CD4-positive, alpha-beta T cell treated with Interferon gamma for 1 hour (primary cell): ENCODE measurements at places on chromosomes 5 and 9.
A peak's percentile ranks its signal among the peaks of the same experiment; 100 is the strongest.

- DNase-seq, result no peak
Observed at GRCh38 chr5:139407517-139407916, 3.6 kb upstream of the SPATA24 start.

GRCh38 chr9:92550765-92551164 lies 15.0 kb upstream of the ECM2 start:
- no peak for DNase-seq

GRCh38 chr5:169176709-169177694 lies 123.9 kb downstream of the SLIT3 start:
- DNase-seq, result no peak

DNA sequence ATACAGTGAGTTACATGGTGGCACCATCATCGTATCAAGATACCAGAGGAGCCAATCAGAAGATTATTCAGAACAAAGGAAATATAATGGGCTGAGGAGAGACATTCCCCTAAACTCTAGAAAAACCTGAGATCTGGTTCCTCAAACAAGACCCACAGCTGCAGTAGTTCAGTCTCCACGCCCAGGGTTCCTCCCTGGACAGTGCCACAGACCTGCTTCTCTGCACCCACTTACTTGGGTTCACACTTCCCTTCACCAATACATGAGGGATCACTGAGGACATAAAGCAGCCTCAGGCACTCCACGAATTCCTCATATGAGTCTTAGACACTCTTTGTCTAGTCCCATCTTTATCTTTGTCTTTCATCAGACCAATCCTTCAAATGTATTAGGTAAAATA lies 101.7 kb downstream of the APTX start:
- no peak for DNase-seq

DNA sequence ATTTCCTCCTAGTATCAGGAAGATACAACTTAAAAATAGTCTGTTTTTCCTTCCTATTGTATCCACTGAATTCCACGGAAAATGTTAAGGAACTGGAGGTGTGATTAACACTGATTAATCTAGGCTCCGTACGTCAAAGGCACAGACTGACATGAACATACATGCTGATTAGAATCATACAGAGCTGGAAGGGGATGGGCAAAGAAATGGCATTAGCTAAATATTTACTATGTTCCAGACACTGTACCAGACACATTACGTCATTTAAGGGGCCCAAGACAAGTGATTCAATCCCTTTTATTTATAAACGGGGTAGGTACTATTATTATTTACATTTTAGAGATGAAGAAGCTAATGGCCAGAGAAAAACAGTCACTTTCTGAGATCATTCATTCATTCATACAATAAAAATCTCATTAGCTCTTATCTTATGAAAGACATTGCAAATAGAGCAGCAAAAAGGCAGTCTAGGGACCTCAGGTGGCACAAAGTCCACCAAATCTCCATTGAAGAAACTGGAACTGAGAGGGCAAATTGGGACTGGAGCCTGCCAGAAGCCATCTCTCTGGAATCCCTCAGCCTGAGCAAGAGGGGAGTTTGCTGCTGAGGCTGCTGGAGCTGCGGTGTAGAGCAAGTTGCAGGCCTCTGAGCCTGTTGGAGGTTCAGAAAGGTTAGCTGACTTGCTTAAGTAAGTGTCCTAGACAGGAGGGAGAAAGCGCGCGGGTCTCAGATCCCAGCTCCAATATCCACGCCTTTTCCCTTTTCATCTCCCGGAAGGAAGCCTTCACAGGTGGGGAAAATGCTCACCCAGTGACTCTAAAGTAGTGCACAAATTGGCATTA lies 1.6 kb upstream of the TGFBR1 start:
- DNase-seq, result no peak

GRCh38 chr5:151571270-151572173 lies 19.6 kb downstream of the FAT2 start:
- no peak for DNase-seq

DNA sequence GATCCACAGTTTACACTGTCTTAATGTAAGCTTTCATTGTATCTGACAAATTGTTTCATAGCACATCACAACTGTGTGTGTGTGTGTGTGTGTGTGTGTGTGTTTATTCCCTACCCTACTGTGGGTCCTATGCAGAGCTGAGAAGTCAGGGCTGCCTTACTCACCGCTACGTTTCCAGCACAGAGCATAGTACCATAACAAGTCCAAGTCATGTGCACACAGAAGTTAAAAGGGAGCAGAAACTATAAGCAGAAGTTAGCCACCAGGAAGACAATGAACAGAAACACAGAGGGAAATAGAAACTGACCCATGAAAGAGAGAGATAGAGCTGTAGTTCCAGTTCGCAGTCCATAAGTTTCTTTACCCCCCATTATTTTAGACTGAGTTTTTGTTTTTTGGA lies 38.2 kb upstream of the DMXL1 start:
- DNase-seq, result peak; percentile 5

- DNase-seq, result no peak
Observed at GRCh38 chr5:134458234-134459009, 46.7 kb upstream of the CDKN2AIPNL start.

GRCh38 chr5:36152324-36153297 lies 700 bp downstream of the SKP2 start:
- no peak for DNase-seq

- DNase-seq, result no peak
Observed at GRCh38 chr9:107312376-107313050, 29.4 kb downstream of the RAD23B start.

DNA sequence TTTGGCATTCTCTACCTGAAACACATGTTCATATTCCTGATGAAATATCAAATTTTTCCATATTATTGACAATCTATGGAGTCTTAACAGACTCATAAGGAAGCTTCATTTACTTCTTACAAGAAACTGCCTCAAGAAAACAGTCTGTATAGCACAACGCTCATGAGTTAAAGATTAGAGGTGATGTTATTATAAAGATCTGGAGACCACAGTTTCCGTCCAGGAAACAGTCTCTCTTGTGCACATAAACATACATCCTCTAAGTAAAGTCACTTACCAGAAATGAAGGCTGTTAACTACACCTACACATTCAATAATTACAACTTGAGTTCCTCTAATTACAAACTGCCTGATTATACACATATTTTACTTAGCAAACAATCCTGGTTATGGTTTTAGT lies 86.9 kb downstream of the RAPGEF6 start:
- no peak for DNase-seq

DNA sequence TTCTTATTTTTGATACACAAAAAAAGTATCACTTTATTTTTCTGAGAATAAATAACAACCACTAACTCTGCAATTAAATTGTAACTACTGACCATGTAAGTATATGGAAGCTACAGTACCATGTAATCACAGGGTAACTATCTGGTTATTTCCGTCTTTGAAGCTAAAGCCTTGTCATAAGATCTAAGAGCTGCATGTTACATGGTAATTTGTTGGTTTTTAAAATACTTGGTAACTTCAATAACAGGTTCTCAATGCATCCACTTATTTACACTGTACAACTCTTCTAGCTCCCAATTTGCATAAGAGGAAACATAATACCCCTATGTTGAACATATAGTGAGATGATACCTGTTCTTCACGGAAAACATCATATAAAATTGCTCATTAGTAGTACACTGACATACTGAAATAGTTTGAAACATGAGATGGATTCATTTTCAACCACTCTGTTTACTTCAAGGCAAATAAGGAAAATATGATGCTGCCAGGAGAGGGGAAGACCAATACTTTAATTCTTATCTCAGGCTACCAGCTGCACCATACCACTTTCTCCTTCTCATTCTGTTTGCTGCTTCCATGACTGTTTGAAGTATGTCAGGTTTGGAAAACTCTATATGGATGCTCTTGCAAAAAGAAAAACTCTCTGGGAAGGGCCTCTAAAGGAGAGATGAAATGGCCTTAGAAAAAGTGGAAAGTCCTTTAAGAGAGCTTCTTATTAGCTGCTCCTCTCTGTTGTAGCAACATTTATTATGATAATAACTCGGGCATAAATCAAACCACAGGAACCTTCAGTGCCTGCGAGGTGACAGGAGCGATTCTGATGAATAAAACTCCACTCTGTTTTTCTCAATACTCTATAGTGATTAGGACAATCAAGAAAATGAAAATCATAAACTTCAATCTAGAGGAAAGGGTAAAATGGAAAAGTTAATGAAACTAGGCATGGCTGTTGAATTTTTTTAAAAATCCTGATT lies 150.2 kb downstream of the KIAA0825 start:
- DNase-seq, result no peak

DNA sequence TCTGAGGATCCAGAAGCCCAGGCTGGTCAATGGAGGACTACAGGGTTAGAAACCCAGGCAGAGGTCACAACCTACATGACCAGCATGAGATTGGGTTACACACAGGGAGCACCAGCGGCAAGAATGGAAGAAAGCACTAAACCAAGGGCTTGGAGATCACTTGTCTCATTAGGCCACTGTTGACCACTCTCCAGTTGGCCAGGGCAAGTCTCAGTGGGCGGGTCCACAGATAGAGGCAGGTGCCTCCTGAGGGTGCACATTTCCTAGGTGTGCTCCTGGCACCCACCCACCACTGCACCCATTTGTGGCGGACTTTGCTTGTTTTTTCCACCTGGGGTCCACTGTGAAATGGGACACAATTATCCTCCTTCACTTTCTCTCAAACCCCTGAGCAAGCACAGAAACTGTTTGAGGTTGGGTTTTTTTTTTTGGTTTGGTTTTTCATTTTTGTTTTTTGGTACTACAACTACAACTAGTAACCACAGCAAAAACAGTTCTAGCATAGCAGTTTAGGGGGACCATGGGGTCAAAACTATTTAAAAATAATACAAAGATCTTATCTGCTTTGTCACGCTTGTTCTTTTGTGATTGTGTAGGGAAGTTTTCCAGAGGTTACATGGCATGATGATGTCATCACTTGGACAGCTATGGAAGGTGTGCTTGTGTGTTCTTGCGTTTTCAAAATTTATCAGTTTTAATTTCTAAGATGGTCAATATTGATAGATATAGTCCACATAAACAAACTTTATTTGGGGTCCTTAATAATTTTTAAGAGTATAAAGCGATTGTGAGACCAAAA lies 6.1 kb downstream of the NPR2 start:
- DNase-seq, result no peak

- DNase-seq, result no peak
Observed at GRCh38 chr9:112218908-112219307, 43.8 kb upstream of the SUSD1 start.

- no peak for DNase-seq
Observed at GRCh38 chr9:7984203-7984602, 184.6 kb upstream of the DMAC1 start.

GRCh38 chr9:32665101-32665500 lies 29.6 kb upstream of the TAF1L start:
- no peak for DNase-seq

- DNase-seq, result no peak
Observed at GRCh38 chr9:38017149-38017884, 51.7 kb downstream of the SHB start.

GRCh38 chr5:150184990-150185912 lies 4.6 kb upstream of the SLC6A7 start:
- DNase-seq, result no peak

DNA sequence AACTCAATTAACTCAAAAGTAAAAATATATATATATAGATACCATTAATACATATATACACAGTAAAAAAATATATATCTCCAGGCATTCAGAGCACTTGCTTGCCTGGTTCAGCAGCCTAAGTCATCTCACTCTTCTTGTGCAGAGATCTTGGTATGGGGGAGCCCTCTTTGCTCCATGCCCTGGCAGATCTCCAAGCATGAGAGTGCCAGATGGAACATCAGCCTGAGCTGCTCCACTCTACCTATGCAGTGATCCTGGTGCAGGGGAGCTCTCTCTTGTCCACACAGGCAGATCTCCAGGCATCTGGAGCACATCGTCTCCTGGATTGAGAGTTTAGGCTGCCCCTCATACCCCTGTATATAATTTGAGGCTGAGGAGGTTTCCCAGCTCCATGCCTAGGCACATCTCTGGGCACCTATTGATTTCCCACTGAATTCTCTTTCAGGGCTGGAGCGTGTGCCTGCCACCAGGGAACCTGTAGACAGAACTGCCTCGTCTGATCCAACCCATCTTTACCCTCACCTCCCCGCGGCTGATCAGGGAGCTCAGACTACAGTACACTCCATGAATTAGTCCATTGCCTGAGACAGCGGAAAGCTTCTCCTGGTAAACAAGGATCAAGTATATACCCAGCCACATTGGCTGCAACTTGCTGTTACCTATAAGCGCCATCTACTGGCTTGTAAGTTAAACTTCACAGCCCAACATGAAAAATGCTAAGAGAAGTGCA lies 342.4 kb upstream of the GRIA1 start:
- DNase-seq, result no peak

DNA sequence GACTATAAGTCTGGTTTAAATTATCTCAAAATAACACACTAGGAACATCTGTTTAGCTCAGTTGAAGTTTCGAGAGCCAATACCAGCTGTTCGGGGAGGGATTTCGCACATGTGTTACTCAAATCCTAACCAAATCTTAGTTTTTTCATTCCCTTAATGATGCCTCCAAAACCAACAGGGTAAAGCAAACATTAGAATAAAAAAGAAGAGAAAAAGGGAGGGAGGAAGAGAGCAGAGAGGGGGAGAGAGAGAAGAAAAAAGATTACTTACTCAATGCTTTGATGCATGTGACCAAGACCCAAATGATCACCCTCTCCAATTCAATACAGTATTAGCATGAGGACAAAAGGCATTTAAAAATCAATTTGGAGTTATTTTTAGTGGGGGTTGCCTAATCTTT lies 86.0 kb upstream of the NR5A1 start:
- no peak for DNase-seq

DNA sequence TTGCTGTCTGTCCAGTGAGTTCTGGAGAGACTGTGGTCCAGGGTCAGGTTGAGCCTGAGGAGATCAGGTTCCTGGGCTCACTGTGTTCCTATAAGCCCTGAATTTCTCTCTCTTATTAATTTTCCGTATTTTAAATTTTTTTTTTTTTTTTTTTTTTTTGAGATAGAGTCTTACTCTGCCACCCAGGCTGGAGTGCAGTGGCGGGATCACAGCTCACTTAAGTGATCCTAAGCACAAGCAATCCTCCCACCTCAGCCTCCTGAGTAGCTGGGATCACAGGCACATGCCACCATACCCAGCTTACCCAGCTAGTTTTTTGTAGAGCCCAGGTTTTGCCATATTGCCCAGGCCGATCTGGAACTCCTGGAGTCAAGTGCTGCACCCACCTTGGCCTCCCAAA lies 22.5 kb downstream of the NDST1 start:
- no peak for DNase-seq

DNA sequence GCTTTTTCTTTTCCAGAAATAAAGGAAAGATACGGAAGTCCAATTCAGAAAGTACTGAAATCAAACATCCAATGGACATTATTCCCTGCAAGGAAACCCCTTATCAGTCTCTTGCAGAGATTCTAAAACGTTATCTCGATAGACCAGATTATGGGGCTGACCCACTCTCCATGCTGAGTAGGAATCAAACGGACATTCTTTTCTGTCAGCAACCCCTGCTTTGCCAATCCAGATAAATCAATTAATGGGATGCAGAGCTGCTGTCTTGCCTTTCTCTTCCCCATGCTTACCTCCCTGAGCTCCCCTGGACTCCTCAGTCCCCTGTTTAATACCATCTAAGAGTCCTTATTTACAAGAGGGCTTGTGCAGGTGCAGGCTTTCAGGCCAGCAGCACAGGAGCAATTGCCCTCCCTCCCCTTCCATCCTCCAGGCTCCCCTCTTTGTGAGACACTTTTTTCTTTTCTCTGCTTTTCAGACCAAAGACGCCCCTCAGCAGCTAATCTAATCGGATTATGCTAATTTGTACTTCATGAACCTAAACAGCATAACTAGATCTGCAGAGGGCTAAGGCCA lies 14.2 kb downstream of the TAL2 start:
- no peak for DNase-seq
